Fibroblast of upper back skin (primary cell): ENCODE measurements at places on chromosomes 1 and 21.

DNA sequence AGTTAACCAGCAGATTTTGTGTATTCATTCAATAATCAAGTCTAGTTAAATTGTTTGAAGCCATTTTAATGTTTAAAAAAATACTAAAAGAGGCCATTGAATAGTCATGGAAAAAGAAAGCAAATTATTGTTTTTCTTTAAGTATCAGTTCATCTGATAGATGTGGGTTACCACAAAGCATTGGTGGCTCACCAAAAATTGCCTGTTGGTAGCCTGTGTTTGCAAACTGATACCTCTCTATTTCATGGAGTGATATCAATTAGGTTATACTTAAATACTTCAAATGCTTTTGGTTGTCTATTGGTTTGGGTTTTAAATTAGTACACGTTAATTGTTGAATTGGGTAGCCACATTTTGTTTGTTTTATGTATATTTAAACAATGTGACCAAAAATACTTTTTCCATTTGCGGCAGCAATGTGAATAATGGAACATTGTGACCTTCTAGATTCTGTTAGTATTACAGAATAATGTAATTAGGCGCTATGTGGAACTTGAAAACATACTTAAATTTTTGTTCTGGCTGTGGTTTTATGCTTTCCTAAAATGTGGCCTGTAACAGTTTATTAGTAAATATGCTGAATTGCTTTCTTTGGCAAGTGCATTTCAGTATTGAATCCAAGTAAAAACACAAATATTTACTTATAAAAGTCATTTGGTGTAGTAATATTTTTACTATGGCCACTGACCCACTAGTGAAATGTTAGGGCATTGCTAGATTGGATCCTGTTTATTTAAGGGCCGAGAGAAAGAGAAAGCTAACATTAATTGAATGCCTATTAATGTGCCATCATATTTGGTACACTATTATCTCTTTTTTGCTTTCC is 37.1 kb upstream of the NBL1 start:
- DNase-seq, result peak; percentile 14

DNA sequence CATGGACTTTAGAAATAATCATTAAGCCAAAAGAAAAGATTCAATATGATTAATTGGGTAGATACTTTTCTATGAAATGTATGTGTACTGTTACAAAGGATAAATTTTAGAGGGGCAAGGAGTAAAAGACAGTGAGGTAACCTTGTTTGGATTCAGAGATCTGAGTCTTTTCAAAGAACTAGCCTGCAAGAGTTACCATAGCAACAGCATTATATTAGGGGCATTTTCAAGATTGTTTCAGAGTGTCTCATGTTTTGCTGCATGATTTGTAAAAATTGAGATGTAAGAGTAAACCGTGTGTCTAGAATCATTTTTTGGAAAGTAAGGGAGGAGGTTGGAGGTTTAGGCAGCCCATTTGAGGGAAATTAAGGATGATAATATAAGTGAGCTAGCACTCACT is 70.6 kb upstream of the KIAA1614 start:
- peak; percentile 76 for DNase-seq

- DNase-seq, result no peak
Observed at GRCh38 chr1:81499487-81499886, 301.2 kb upstream of the ADGRL2 start.

DNA sequence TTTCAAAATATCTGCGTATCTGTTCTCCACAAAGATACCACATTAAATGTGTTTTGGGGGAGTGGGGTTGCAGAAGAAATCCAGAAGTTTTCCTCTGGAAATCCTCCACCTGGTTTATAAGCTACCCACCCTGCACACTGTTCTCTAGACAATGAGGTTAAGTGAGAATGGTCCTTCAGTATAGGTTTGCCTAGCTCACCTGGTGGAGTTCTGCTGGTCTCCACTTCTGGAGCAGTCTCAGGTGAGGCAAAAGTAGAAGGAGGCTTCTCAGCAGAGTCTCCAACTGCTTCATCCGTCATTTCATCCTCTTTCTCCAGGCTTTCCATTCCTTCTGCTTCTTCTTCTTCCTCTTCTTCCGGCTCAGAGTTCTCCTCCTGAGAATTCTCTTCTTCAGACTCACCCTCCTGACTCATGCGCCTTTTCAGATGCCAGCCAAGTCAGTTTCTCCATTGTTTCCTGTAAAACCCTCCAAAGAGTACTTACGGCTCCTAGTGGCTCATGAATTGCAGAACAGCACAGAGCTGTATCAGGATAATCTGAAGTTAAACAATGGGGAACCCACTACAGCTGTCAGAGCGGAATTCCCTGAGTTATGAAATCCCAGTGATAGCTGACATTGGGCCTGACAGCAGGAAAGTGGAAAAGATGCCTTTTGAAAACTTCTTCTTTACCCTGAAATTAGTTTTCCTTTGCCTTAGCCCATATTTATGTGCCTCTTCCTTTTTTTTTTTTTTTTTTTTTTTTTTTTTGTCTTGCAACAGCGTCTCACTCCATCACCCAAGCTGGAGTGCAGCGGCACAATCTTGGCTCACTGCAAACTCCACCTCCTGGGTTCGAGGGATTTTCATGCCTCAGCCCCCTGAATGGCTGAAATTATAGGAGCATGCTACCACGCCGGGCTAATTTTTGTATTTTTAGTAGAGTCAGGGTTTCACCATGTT is 38.5 kb downstream of the MSTO1 start:
- DNase-seq, result peak; percentile 91

- peak; percentile 35 for DNase-seq
Observed at GRCh38 chr1:78081980-78082860, 36.5 kb downstream of the GIPC2 start.

DNA sequence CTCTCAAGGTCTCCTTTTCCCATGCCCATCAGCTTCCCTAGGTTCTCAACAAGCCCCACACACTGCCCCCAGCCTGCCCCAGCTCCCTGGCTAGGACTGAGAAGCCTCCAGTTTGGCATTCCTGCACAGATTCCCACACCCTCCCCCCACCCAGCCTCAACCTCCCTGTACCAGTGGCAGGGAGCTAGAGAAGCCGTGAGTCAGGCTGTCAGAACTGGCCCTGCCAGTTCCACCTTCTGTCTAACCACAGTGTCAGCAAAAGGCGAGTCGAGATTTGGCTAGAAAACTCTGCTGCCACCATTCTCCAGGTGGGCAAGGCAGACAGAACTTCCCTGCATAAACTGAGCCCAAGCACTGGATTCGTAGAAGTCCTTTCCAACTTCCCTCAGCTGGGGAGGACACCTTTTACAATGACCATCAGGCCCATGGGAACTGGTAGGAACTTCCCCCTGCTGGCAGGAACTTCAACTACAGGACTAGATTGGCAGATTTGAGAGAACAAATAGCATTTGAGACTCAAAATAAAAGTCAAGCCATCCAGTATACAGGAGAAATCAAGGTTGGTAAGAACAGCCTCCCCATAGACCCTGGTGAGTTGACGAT is 31.0 kb downstream of the TNNT2 start:
- peak; percentile 52 for DNase-seq

DNA sequence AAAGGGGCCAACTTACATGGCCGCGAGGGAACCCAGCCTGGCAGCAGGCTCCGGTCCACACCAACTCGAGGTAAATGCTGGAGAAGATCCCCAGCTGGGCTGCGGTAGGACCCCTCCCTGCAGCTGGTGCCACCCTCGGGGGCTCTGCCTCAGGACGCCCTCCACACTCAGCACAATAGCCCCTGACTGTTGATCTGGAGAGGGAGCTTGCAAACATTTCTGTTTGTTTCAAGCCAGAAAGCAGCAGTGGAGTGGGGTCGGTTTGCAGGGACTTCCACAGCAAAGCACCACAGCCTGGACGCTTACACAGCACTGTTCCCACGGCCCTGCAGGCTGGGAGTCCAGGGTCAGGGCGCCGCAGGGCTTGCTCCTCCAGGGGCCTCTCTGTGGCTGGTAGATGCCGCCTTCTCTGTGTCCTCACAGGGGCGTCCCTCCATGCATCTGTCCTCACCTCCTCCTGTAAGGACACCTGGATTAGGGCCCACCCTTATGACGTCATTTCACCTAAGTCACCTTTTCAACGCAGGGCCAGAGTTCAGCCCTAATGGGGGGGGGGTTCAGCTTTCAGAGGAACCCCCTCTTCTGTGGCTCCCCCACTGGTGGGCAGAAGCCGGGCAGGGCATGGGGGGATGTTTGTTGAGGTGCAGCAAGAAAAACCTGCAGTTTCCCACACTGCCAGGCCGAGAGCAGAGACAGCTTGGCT is 24.1 kb upstream of the TTC34 start:
- DNase-seq, result no peak

GRCh38 chr1:231028682-231029081 is 11.4 kb downstream of the FAM89A start:
- no peak for DNase-seq

DNA sequence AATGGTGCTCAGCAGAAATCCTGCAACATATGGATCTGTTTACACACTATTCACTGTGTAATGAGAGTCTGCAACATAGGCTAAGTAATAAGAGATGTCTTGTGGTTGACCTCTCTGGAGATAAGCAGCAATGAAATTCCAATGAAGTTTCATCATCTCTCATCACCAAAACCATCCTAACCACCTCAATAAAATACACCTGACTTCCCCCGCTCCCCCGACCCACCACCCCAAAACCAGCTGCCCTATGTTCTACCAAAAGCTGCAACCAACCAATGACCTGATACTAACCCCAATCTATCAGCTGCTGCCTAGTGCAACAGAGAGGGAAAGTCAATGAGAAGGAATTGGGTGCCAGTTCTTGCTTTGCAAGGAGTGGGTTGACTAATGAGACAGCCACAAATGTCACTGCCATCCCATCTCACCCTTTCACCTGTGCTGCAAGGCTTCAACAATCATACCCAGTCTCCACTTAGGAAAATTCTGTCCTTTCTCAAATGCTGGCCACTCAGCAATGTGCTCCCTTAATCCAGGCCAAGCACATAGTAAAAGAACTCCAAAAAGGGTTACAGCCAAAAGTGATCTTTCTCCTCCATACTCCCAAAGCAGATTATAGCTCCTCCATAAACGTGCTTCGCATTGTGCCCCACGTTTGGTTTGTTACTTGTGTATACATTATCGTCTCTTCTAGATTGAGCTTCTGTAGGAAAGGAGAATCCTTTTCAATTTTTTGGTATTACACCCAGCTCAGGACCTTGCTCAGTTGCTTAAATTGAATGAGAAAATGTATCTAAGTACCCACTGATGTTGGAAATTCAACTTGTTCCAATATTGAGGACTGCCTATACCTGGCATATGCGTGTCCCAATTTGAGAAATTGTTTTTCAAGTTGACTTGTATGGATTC is 29.0 kb downstream of the MRPL39 start:
- peak; percentile 13 for DNase-seq

DNA sequence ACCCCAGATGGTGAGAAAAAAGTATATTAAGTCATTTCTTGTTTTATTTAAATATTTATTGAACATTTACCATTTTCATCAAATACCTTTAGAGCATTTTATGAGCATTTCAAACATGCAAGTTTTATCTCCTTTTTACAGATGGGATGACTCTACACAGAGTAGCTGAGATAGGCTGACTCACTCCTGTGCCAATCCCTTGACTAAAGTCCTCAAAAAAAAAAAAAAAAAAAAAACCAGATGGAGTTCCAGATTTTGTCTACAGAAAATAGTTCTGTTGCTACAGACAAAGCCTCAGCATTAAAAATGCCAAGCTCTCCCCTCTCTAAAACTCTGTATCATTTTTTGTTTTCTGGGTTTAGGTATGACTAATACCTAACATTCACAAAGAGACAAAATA is 303.0 kb upstream of the PLD5 start:
- peak; percentile 15 for DNase-seq

DNA sequence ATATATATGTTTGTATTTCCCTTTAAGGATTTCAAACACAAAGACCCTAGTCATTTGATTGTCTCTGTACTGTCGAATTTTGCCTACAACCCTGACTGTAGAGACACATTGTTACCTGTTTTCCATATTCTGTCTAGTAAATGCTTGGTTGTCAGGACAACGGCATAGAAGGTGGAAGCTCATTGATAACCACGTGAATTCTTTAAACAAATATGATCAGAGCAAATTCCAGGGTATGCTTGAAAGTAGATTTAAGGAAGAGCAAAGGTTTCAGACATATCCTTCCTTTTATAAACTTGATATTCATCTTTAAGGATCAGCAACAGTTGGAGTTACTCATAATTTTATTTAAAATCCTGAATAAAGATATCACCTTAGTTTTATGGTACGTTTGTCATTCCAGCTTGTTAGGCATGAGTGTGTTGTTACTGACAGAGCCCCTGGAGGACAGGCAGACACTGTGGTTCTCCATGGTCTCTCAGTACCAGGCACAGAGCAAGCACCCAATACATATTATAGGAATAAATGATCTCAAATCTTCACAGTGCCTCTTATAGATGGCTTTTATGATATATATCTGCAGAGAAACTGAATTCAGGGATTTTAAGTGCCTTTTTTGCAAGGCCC is 203.2 kb downstream of the FGGY start:
- DNase-seq, result no peak

- DNase-seq, result no peak
Observed at GRCh38 chr1:115088871-115089419, 358 bp downstream of the TSPAN2 start.

GRCh38 chr1:241077386-241078147 is 279.4 kb downstream of the RGS7 start:
- DNase-seq, result no peak

DNA sequence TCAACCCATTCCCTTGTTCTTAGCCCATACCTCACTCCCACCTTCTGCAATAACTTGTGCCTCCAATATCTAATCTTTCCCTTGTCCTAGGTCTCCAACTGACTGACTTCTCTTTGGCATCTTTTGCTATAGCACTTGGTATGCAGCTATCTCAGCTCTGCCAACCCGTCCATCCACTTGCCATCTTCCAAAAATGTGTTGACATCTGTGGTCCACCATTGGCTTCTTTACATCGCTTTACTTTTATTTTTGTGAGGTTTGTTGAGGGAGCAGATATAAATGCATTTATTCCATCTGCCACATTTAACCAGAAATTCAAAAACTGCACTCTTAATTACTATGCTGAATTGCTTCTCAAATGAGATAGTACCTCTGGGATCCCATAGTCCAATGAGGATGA is 24.9 kb upstream of the PSMB2 start:
- DNase-seq, result no peak

DNA sequence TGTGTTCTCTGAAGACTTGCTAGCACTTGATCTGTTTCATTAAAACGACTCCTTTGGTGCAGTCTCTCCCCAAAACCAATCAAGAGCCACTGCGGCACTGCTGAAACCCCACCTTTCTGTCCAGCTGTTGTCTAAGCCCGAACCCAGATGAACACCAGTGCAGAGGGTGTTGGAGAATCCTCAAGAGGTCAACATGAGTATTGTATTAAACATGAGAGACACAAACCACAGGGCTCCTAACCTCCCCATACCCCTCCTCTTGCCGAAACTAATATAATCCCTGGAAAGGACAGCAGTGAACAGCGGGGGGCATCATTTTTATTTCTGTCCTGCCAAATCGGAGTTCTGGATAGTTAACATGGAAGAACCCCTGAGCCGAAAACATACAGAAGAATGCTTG is 333.9 kb downstream of the CAMTA1 start:
- no peak for DNase-seq

DNA sequence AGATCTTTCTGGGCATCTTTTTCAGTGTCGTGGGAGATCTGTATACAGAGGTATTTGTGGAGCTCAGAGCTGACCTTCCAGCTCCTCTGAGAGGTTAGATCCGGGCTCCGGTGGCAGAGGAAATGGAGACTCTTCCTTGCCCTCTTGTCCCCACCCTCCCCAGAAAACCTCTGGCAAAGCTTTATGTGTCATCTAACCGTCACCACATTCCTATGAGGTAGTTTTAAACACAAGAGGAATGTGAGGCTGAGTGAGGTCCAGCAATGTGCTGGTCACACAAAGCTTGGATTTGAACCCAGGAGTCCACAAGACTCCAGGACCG is 1.2 kb downstream of the CD160 start:
- DNase-seq, result peak; percentile 83

- DNase-seq, result peak; percentile 90
Observed at GRCh38 chr1:106924360-106924759, 132.1 kb upstream of the PRMT6 start.
